AG04450 (cell line): ENCODE measurements at places on chromosomes 3 and 15.

DNA sequence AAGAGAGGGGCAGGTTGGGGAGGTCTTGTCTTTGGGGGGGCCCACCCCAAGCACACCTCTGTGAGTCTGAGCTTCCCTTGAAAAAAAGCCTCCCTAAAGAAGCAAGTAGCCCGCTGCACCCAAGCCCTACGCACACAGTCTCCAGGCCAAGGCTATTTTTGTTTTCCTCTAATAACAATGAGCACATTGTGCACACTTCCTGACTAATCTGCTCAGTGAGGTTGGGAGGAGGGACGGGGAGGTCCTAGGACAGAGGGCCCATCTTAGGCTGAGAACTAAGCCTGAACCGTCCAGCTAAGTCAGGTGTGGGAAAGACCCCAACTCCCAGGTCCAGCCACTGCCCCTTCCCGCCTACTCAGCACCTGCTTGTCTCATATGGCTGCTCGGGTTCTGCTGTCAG is 87.2 kb downstream of the HMG20A start:
- DNase-seq, result no peak

- DNase-seq, result no peak
Observed at GRCh38 chr15:101176625-101177024, 75.2 kb downstream of the CHSY1 start.

GRCh38 chr3:153901152-153901551 is 220.0 kb upstream of the ARHGEF26 start:
- no peak for DNase-seq

- DNase-seq, result no peak
Observed at GRCh38 chr3:135145581-135145980, 350.5 kb downstream of the EPHB1 start.

DNA sequence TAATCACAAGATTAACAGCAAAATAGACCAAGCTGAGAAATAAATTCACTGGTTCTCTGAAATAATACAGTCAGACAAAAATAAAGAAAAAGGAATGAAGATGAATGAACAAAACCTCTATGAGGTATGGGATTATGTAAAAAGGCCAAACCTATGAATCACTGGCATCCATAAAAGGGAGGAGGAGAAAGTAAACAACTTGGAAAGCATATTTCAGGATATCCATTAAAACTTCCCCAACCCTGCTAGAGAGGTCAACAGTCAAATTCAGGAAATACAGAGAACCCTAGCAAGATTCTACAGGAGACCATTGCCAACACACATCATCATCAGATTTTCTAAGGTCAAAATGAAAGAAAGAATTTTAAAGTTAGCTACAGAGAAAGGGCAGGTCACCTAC is 649.7 kb upstream of the CBLB start:
- no peak for DNase-seq

DNA sequence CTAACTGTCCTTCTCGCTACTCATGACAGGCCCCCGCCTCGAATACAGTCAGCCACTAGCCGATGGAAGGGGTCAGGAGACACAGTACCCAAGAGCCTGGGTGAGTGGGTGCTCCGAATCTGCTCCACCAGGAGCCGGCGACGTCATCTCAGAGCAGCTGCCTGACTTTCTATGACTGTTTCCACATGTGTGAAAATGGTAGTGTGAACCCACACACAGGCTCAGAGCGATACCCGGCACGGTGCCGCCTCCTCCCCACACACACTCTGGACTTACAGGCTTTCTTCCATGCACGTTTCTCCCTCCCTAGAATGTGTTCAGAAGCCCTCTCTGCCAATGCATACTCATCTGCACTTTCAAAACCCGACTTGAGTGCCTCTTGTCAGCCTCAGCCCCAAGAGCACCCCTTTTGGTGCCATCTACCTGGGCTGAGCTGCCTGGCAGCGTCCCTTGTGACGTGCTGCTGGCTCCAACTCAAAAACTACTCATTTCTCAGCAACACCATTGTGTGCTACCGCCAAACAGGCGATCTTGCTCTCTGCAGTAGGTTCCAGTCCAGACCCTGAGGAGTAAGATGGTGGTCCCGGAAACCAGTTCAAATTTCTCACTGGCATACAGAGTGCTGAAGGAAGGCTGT is 29.7 kb downstream of the VGLL4 start:
- no peak for DNase-seq
